ENCODE measurements at places on chromosomes 2 and 18. TPM values are rescaled to one million over a fixed set of nuclear protein-coding genes. Genes with fewer than 3 reads are reported as not detected.

GRCh38 chr2:152861349-152861942, 143.0 kb downstream of the ARL6IP6 start:
- no peak overlapping the region for H3K27ac ChIP-seq
- H3K36me3 ChIP-seq = peaks cover 1% of the 10 kb centered on the region

GRCh38 chr2:129791712-129792111, 187.8 kb upstream of the RAB6C start:
- DNase-seq = no peak
- no peak overlapping the region for H3K27ac ChIP-seq
- H3K27me3 ChIP-seq = no peaks in the 10 kb centered on the region
- no peaks in the 10 kb centered on the region for H3K4me1 ChIP-seq

DNA sequence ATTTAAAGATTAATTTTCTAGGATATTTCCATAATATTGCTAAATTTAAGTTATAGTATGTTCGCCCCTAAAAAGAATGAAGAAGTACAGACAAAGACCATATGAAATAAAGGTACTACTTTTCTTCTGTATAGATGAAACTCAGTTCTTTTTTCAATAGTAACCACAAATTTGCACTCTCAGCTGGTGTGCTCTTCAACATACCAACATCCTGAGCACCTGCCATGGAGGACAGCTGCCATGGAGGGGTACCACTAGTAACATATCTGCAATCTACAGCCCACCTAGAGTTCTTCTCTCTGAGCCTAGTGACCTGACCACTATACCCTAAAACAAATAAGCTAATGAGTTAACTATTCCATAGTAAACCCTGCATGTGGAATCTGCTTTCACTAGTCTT, 36.8 kb upstream of the ERCC3 start:
- H3K4me3 ChIP-seq = no peak overlapping the region
- no peak for DNase-seq
- H3K36me3 ChIP-seq = peaks cover 26% of the 10 kb centered on the region
- no peak overlapping the region for H3K27ac ChIP-seq

- H3K27ac ChIP-seq = no peak overlapping the region
- H3K4me3 ChIP-seq = no peak overlapping the region
- peak; percentile 74 for DNase-seq
- peaks cover 7% of the 10 kb centered on the region for H3K27me3 ChIP-seq
Measured at GRCh38 chr2:9735335-9735734, 104.5 kb upstream of the YWHAQ start.

- no peak for DNase-seq
- H3K36me3 ChIP-seq = peaks cover 96% of the 10 kb centered on the region
- H3K27ac ChIP-seq = no peak overlapping the region
- H3K4me3 ChIP-seq = no peak overlapping the region
- no peaks in the 10 kb centered on the region for H3K27me3 ChIP-seq
Measured at GRCh38 chr2:161146996-161147395, 13.2 kb upstream of the TANK start.

GRCh38 chr2:147108548-147108947, 736.3 kb upstream of the ACVR2A start:
- H3K4me1 ChIP-seq = no peaks in the 10 kb centered on the region
- H3K4me3 ChIP-seq = no peak overlapping the region
- H3K27ac ChIP-seq = no peak overlapping the region
- DNase-seq = no peak
- no peaks in the 10 kb centered on the region for H3K36me3 ChIP-seq

GRCh38 chr2:70258532-70258875, 567 bp downstream of the PCYOX1 start:
- no peaks in the 10 kb centered on the region for H3K27me3 ChIP-seq
- no peak overlapping the region for H3K27ac ChIP-seq
- peaks cover 27% of the 10 kb centered on the region for H3K4me1 ChIP-seq
- DNase-seq = no peak
- H3K36me3 ChIP-seq = peaks cover 10% of the 10 kb centered on the region
- peak overlapping the region; percentile 91 for H3K4me3 ChIP-seq

DNA sequence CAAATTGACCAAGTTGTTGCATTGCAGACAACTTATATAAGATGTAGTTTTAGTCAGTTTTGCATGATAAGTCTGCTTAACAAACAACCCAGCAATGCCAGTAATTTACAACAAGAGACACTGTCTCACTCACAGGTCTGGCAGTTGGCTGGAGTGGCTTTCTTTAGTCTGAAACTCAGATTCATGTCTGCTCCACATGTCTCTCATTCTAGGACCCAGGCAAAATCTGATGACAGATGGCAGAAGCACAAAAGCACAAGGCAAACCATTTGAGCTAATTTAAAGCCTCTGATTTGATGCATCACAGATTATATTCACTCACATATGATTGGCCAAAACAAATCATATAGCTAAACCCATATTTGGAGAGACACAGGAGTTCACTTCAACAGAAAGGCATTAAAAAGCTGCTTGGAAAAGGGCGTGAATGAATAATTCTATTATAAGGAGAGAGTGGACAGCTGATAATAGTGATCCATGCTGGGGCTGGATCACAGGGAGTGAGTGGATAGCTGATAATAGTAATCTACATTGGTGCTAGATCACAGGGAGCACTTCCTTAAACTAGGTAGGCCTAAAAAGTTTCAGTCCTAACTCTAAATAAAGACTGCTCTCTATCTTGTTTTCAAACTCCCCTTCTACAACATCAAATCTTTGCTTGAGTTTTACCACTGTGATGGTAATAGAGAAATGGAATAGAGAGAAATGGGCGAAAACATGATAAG, 593.2 kb upstream of the ZNF804A start:
- no peak for DNase-seq
- H3K4me3 ChIP-seq = no peak overlapping the region
- no peak overlapping the region for H3K27ac ChIP-seq
- no peaks in the 10 kb centered on the region for H3K4me1 ChIP-seq

GRCh38 chr2:31270131-31270530, 36.2 kb downstream of the EHD3 start:
- no peak overlapping the region for H3K27ac ChIP-seq
- H3K4me1 ChIP-seq = no peaks in the 10 kb centered on the region
- no peak overlapping the region for H3K4me3 ChIP-seq
- no peak for DNase-seq

DNA sequence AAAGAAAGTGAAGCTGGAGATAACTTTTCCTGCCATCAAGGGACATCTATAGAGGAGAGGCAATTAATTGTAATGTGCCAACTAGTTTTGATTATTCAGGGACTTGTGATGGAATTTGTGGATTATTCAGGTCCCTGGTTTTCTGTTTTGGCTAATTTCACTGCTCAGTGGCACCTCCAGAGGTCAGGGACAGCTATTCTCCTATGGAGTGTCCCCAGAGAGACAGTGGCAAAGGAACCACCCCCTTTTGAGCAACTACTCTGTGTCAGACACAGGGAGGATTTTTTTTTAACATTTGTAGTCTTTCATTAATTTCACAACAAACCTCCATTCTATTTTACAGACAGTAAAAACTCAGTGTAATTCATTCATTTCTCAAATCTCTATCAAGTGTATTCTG, 206.0 kb upstream of the SPRED2 start:
- no peaks in the 10 kb centered on the region for H3K27me3 ChIP-seq
- H3K4me3 ChIP-seq = no peak overlapping the region
- peaks cover 2% of the 10 kb centered on the region for H3K4me1 ChIP-seq

- no peak for DNase-seq
- no peaks in the 10 kb centered on the region for H3K4me1 ChIP-seq
- H3K4me3 ChIP-seq = no peak overlapping the region
- H3K27me3 ChIP-seq = peaks cover 2% of the 10 kb centered on the region
Measured at GRCh38 chr2:165283342-165283741, 44.1 kb downstream of the SCN2A start.

DNA sequence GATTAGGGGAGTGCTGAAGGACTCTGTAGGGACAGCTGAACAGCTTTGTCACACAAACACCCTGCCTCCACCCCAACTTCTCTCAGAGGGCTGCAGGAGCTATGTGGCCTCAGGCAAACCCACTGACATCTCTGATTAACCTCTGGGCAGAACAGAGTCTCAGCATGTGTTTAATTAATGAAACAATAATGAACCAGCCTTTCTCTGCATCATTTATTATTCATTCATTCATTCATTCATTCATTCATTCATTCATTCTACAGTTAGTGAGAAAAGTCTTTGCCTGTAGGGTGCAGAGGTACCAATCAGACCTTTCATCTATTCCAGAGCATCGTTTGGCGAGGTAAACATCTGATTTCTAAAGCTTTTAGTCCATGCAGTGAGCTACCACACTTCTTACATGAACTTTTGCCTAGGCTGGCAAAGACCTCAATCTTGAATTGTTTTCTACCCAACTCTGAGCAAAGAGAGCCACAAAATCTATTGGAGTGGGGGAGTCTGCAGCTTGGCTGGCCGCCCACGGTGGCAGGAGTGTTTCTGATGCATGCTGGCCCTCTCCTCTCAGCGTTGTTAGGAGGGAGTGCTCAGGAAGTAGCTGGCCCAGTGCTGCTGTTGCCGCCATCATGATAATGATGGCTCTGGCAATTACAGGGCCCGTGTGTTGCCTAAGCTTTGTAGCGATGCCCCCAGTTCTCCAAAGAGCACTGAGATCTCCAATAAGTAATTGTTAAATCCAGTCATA, 198.9 kb downstream of the SMAD7 start:
- H3K27me3 ChIP-seq = peaks cover 2% of the 10 kb centered on the region
- H3K36me3 ChIP-seq = no peaks in the 10 kb centered on the region

GRCh38 chr2:120556911-120557310, 178.8 kb upstream of the GLI2 start:
- no peak for DNase-seq
- H3K27ac ChIP-seq = no peak overlapping the region
- peaks cover 4% of the 10 kb centered on the region for H3K4me1 ChIP-seq
- H3K4me3 ChIP-seq = no peak overlapping the region

DNA sequence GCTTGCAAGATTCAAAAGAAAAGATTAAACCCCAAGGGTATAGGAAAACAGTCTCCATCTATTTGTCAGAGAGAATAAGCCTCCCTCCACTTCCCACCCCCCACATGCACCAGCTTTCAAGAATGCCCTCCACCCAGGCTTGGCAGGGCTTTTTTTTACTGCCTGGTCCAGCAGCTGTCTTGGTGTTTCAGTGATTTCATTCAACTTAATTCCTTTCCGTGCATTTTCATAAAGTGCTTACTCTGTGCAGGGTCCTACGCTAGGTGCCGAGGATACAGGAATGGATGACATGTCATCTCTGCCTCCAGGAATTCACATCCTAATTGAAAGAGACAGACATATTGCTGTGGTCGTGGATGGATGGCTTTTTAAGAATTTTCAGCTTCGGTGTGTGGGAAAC, 117.9 kb downstream of the LRATD1 start:
- DNase-seq = no peak
- H3K27ac ChIP-seq = no peak overlapping the region
- H3K36me3 ChIP-seq = no peaks in the 10 kb centered on the region
- no peak overlapping the region for H3K4me3 ChIP-seq

DNA sequence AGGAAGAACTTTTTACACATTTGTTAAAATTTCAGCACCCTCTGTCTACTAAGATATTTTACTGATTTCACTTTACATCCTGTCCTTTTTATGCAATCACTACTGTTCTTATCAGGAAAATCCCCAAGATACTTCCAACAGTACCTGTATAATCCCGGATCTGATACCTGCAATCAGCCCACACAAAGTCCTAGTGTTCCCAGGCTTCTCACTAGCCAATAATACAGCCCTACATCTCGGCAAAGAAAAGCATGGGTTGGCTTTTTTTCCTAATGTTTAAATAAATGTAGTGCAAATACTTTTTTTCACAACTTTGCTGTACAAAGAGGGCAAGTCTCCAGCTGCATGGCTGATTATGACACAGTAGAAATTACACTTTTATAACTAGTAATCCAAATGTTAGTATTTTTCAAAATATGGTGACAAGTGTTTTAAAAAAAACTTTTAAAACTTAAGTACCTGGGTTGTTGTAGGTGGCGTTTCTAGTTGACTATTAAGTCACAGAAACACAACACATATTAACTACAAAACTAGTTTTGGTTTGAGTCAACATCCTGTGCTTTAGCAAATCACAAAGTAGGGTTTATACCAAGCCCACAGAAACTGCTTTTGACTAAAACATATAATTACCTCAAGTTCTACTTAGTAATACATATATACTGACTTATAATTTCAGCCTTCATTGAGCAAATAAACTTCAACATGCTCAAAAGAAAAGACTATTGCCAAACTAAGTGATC, 19.5 kb downstream of the CNOT11 start:
- H3K4me3 ChIP-seq = peak overlapping the region; percentile 55
- peaks cover 35% of the 10 kb centered on the region for H3K4me1 ChIP-seq
- H3K27me3 ChIP-seq = no peaks in the 10 kb centered on the region

DNA sequence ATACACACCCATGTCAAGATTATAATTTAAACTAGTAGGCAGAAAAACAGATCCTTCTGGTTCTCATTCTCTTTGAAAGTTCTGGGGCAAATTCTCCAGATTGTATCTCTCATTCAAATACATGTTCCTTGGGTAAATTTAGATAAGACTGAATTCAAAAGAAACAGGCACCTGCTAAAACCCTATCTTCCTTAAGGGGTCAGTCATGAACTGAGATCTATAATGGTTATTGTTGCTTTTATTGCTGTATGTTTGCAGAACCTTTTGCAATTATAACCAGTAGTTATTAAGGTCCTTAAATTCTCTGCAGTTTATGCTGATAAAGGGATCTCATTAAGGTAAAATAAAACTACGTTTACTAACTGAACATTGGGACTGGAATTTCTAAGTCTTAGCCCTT, 83.5 kb downstream of the MYO5B start:
- H3K4me1 ChIP-seq = no peaks in the 10 kb centered on the region
- H3K27me3 ChIP-seq = peaks cover 14% of the 10 kb centered on the region
- no peak for DNase-seq
- no peaks in the 10 kb centered on the region for H3K36me3 ChIP-seq
- H3K4me3 ChIP-seq = no peak overlapping the region

- no peaks in the 10 kb centered on the region for H3K36me3 ChIP-seq
- H3K27ac ChIP-seq = no peak overlapping the region
- H3K4me1 ChIP-seq = no peaks in the 10 kb centered on the region
- no peak for DNase-seq
- no peaks in the 10 kb centered on the region for H3K27me3 ChIP-seq
Measured at GRCh38 chr2:138209009-138209408, 244.7 kb downstream of the HNMT start.

Gene COLEC11
- 0.47 TPM for total RNA-seq

Gene EGR4
- total RNA-seq = 1.2 TPM

Gene MSTN
- not detected for total RNA-seq

Gene FAM228A
- total RNA-seq = not detected

Gene CERKL
- total RNA-seq = not detected

Gene SMYD1
- total RNA-seq = not detected

Gene INHBB
- total RNA-seq = not detected

Gene GPC1
- 6.6 TPM for total RNA-seq
